ENCODE measurements at places on chromosomes 4 and X.

DNA sequence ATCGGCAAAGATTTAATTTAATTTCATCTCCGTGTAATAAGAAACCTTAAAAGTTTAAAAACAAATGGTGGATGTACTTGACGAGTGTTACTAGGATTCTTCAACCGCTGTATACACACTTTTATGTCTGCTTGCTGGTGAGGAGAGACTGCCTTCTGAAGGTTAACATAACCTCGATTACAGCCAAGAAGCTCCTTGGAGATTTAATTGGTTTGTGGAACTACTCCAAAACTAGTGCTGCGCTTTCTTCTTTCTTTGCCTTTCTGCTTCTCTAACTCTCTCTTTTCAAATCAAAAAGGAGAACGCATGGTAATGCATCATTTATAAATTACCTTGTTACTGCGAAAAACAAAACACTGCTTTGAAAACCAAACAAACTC, 109.0 kb downstream of the ANTXR2 start:
- no peak for DNase-seq

- no peak for DNase-seq
These were observed 1504.5 kb upstream of the PCDH10 start for GRCh38 chr4:131644619-131645018.

DNA sequence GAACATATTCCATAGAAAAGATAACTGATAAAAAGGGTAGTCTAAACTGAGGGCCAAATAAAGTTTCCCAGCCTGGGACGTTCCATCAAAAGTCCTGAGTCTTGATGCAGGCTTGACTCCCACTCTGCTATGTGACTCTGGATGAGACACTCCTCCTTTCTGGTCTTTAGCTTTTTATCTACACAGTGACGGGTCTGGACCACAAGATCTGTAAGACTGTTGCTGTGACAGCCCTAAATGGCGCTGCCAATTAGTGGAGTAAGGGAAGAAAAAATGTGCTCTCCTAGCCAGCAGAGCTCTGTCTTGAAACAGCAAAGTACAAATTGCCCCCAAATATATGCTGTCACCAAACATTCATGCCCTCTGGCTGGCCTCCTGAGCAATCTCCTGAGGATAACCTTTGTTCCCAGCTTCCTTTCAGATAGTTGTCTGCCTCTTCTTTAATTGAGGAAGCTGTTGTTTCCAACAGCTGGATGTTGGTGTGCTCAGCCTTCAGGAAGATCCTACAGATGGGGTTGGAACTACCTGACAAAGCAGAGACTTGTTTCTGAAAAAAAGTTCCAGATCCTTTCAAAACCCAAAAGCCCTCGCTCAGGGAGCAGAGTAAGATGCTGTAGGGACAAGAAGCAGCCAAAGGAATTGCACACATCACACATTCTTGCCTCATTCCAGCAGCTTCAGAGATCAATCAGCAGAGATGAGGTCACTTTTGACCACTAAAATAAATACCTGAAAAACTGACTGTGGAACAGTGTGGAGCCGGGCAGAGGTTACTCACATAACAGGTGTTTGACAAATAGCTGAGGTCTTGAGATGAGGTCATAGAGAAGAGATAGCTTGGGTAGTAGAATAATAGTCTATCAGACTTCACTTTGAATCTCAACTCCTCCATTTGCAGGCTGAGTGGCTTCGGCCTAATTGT, 383.4 kb upstream of the FGF13 start:
- no peak for DNase-seq

GRCh38 chr4:1122505-1122904, 9.1 kb upstream of the RNF212 start:
- DNase-seq: no peak

DNA sequence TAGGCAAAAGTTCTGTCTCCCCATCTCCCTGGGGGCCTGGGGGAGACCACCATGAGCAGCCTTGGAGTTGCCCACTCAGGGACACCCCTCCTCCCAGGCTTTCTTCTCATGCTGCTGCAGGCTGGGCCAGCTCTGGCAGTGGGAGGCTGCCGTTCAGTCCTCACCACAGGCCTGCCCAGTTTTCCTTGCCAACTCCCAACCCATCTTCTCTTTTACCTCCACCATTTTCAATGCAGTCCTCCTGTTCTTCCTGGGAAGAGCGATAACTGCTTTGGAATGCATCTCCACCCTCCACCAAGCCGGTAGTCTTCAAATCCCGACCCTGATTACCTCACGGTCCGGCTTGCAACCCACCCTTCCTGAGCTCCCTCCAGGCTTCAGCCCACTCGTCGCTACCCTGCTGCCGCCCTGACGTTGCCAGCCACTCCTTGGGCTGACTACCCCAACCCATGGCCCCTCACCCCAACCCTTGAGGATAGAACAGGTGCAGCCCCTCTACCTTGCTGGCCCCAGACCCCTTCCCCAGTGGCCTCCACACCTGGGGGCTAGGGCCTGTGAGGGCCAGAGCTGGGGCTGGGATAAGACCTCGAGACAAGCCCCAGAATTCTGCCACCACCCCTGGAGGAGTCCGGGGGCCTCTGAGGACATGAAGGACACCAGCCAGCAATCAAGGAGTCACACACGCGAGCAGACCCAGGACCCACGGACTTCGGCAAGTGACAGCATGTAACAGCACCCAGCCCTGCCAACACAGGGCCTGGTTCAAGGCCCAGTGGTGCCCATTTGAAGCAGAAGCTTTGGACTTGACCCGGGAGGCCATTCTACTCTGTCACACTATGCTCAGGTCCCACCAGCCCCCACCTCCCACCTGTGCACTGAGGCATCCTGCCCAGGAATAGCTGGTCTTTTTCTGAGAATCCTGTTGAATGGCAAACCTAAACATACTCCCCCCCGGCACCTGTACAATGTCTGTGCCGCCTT, 9.2 kb downstream of the WDR1 start:
- DNase-seq: no peak

DNA sequence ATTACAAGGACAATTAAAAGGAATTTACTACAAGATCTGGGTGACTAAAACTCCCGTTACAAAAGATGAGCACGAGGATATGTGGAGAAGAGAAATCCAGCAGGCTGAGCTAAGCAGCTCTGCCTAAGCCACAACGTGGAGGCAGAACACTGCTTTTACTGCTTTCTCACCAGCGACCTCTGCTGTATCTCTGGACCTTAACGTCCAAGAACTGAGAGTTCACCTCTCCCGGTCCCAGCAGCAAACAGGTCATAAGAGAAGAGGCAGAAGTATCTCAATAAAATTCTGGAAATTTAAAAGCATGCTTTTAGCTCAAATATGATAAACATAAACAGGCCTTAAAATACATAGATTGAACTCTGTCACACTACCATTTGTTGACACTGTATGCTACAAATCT, 81.0 kb downstream of the ADGRA3 start:
- DNase-seq: no peak

GRCh38 chrX:10040961-10041360, 73.8 kb downstream of the CLDN34 start:
- no peak for DNase-seq

- DNase-seq: no peak
These were observed 190.7 kb upstream of the MID1 start for GRCh38 chrX:10811111-10811510.

DNA sequence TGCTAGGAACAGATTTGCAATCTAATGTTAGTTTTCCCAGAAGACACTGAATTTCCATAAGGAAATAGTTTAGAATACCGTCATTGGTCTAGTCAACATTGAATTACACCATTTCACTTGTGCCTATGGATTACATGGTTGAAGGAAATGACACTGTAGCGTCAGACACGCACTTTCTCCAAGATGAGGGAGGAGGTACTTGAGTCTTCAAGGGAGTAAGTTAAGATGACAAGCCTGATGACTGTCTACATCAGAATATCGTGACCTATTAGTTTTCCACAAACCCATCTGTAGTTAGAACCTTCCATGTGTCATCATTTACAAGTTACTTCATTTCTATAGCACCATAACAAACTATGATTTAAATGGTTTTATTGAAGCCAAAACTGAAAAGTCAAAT, 153.7 kb downstream of the AMELX start:
- no peak for DNase-seq

- no peak for DNase-seq
These were observed 52.2 kb downstream of the DCUN1D4 start for GRCh38 chr4:51895158-51895557.

GRCh38 chrX:20140420-20140819, 1.2 kb downstream of the EIF1AX start:
- no peak for DNase-seq

DNA sequence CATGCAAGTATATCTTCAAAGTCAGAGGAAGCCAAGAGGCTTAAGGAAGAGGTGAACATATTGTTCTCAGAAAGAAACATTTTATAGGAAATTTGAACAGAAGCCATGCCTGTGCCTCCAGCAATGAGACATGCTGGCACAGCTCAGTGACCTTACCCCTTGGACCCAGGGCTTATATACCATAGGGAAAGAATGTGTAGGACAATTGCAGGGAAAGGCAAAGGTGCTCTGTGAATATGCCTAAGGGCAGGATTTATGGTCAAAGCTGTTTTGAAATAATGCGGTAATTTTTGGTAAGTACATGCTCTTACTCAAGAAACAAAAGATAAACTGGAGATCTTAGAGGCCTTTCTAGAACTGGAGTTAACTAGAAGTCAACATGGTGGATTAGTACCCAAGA, 568.8 kb downstream of the GRID2 start:
- no peak for DNase-seq

- no peak for DNase-seq
These were observed 16.3 kb upstream of the DHRSX start for GRCh38 chrX:2517055-2517454.

DNA sequence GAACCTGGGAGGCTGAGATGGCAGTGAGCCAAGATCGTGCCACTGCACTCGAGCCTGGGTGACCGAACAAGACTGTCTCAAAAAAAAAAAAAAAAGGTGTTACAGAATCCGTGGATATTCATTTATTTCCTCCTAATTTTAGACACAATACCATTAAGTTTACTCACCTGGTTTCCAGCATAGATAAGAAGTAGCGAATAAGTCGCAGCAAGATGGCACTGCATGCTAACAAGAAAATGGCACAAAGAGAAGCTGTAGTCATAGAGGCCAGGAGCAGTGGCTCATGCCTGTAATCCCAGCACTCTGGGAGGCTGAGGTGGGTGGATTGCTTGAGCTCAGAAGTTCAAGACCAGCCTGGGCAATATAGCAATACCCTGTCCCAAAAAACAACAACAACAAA, 17.0 kb upstream of the MOB1B start:
- DNase-seq: no peak

- DNase-seq: no peak
These were observed 66.3 kb downstream of the TSPAN7 start for GRCh38 chrX:38627683-38628082.

DNA sequence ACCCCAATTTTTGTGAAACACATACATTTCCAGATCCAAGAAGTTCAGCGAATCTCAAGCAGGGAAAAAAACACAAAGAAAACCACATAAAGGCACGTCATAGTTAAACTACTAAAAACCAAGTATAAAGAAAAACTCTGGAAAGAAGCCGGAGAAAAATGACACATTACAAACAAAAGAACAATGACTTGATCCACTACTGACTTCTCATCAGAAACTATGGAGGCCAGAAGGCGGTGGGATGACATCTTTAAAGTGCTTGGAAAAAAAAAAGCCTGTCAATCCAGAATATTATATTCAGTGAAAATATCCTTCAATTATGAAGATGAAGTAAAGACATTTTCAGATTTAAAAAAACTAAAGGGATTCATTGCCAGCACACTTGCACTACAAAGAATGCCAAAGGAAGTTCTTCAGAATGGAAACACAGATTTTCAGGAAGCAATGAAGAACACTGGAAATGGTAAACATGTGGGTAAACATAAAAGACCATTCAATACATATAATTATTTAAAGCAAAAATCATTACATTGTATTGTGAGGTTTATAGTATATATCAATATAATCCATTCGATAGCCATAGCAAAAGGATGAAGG, 32.6 kb upstream of the PPP2R2C start:
- no peak for DNase-seq

GRCh38 chr4:146632770-146633470, 5.8 kb upstream of the POU4F2 start:
- no peak for DNase-seq

DNA sequence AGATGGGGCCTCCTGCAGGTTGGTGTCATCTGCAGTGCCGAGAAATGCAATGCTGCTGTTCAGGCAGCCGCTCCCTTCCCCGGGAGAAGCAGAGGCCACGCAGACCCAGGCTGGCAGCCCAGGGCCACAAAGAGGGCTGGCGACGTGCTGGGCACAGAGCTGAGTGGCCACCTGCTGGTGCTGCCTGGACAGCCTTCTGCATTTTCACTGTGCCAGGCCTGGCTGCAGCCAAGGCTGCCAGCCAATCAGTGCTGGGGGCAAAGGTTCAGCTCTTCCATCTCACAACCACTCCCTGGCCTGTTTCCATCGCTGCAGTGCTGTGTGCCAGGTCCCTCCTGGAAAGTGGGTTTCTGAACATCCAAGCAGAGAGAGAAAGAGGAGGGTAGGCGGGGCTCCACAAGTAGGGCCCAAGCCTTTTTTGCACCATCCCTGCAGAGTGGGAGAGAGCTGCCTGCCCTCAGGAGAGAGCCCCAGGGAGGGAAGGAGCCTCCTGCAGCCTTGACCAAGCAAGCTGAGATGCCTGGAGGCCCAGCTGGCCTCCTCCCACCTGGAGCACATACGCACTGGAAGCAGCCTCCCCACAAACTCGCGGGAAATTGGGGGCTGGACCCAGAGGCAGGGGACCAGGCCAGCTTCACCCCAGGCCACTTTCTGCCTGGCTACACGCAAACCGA, 20.1 kb downstream of the ADRA2C start:
- no peak for DNase-seq

Measured in amniotic stem cell (primary cell).